ENCODE measurements at places on chromosomes 3 and 15.

DNA sequence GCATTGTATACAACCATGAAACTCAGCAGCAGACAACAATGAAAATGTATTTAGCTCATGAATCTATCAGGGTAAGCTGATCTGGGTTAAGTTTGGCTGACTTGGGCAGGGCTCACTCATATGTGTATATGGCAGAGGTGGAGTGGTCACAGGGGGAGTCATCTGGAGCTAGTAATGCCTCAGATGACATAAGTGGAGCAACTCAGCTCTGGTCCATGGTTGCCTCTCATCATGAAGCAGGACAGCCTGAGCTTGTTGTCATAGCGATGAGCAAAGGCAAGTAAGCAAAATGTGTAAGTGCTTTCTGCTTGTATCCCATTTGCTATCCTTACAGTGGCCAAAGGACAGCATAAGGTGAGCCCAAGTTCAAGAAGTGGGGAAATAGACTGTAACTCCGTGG, 64.5 kb downstream of the ALCAM start:
- DNase-seq: no peak

- DNase-seq: no peak
Observed at GRCh38 chr3:163664466-163664865, 1413.8 kb downstream of the SI start.

GRCh38 chr3:108177536-108177935, 44.7 kb downstream of the IFT57 start:
- no peak for DNase-seq

DNA sequence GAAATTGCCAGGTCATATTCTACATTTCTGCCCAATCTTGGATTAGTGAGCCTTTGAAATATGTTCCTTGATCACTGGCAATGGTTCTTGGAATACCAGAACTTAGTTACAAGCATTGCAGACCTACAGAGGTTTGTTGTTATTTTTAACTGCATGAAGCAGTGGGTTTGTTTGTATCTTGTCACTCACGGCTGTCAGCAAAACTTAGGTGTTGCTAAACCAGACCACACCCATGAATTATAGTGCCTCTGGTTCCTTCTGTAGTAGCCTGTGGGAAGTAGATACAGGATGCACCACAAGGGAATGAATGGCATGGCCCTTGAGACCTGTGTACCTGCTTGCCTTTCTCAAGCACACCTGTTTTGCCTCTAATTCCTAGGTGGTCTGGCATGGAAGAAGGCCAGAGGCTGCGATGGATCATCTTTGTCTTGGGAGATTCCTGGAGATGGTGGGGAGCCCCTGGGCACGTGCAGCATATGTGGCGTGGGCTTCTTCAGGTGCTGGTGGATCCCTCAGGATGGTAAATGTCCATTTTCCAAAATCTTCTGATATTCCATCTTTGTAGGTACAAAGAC, 138.8 kb downstream of the SNRPN start:
- no peak for DNase-seq

DNA sequence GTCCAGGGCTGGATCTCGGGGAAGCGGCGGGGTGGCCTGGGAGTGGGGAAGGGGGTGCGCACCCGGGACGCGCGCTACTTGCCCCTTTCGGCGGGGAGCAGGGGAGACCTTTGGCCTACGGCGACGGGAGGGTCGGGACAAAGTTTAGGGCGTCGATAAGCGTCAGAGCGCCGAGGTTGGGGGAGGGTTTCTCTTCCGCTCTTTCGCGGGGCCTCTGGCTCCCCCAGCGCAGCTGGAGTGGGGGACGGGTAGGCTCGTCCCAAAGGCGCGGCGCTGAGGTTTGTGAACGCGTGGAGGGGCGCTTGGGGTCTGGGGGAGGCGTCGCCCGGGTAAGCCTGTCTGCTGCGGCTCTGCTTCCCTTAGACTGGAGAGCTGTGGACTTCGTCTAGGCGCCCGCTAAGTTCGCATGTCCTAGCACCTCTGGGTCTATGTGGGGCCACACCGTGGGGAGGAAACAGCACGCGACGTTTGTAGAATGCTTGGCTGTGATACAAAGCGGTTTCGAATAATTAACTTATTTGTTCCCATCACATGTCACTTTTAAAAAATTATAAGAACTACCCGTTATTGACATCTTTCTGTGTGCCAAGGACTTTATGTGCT, 527 bp downstream of the B2M start:
- peak; percentile 22 for DNase-seq

- DNase-seq: no peak
Observed at GRCh38 chr15:78264304-78265136, at the start of gene DNAJA4. Gene DNAJA4, plus strand, starts transcription at chr15:78264562. Its CDS starts 202 bp downstream, at chr15:78264764.

DNA sequence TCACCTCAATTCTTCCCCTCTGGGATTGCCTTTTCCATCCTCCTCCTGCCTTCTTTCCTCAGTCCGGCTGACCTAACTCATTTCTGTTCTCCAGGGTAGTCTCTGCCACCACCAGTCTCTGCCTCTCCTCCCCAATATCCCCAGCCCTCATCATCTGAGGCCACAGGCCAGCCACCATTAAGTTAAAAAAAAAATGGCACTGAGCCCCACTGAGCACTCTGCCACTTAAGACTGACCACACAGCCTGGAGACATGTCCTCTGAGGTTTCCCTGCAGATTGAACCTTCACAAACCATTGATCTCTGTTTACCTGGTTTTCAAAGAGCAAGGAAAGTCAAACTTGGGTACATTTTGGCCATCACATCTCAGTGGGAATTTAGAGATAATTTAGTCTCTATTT, 13.6 kb downstream of the LRRC2 start:
- DNase-seq: no peak

DNA sequence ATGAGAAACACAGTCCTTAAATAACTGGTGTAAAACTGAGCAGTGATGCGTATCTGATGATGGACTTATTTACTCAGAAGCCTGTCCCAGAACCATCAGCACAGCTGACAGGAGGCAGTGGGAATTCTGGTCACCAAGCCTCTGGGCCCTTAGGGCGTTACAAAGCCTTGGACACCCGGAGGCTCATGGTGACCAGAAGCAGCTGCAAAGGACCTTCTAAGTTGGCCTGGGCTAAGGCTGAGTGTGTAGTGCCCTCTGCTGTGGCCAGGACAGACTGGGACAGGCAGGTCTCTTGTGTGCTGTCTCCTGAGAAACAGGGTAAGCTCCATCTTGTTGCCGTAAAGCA, 168.9 kb downstream of the ATP10A start:
- DNase-seq: no peak

GRCh38 chr15:88834211-88834812, 31.1 kb downstream of the ACAN start:
- peak; percentile 45 for DNase-seq

- no peak for DNase-seq
Observed at GRCh38 chr15:78982736-78983135, 37.9 kb upstream of the CTSH start.

- DNase-seq: peak; percentile 24
Observed at GRCh38 chr3:109224333-109224732, 87.8 kb downstream of the C3orf85 start.

- DNase-seq: no peak
Observed at GRCh38 chr3:187958432-187959003, 195.4 kb upstream of the LPP start.

GRCh38 chr15:71114066-71114680, 1.1 kb upstream of the THSD4 start:
- no peak for DNase-seq

DNA sequence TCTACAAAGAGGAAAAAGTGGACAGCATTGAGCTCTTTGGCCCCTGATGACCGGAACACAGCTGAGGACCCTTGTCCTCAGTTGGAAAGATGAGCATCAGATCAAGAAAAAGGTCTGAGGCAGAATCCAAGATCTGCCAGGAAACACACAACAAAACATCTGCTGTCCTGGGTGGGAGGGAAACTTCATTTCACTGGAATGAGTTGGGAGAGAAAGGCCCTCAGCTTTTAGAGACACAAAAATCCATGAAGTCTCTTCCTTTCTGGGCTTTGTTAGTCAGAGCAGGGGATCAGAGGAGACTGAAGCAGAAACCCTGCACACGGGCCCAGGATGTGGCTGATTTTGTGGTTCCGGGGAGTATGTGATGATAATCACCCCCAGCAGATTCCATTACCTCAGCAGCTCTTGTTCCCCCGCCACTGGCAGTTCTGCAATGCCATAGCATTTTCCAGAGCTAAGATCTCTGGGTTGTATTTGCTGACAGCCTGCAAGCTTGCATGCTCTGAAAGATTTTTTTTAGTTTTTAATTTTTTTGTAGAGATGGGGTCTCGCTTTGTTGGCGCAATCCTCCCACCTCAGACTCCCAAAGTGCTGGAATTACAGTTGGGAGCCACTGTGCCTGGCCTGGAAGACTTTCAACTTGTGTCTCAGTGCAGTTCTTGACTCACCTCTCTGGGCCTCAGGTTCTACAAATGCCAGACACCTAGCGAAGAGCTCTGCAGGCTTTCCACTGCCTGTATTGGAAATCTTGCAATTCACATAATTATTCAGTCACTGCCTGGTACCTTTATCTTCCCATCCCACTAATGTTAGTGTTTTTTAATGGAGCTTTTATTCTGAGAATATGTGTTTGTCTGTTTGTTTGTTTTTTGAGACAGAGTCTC, 5.8 kb upstream of the TATDN2 start:
- peak; percentile 84 for DNase-seq

DNA sequence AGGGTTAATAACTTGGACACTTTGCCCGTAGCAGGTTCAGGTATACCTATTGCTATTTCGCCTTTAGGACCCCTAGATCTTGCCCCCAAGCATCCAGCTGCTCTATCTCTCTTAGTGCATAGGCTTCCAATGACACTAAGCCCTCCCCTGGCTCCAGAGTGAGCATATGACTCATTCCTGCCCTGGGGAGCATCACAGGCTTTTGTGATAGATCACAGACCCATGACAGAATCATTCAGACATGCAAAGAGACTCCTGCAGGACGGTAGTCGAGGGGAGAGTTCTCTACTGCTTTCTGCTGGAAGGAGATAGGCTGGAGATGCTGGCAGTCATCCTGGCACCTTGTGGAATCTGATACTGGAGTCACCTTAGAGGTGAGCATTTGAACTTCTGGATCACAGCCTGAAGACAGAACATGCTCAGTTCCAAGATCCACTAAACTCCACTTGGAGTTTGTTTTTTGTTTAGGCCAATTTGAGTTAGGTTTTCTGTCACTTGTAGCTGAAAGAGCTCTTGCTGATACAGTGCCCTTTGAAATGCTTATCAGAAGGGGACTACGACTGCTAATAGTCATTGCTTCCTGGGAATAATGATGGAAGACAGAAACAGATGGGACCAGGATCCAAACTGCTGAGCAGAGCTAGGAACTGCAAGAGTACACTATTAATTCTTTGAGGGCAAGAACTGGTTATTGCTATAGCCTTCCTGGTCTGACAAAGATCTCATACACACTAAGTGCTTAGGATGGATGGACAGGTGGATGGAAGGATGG, 11.0 kb downstream of the LYSMD2 start:
- DNase-seq: peak; percentile 99

DNA sequence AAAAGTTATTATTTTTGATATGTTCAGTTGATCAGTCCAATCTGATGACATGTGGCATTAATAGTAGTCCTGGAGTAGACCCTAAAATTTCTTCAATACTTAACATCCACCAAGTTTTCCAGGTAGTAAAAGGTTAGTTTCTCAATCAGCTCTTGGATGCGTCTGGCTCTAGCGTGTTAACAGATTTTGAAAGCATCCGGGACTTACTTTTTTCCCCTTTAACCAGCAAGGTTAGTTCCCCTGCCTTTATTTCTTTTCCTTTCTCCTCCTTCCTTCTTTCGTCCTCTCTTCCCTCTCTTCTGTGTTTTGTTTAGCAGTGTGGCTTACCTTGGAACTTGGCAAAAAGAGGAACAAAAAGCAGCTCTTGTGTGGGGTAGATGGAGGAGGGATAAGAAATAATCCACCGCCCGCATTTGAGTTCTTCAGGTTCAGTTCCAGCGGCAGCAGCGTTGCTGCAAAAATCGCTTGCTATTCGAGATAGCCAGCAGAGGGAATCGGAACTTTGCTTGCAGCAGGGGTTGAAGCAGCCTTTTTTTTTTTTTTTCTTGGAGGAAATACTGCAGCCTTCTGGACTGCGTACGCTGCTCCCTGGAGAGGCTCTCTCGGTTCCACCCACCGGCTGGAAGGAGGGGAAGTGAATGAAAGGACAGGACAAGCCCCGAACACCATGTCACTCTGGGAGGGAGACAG, at the start of gene RBMS3:
TSS of gene RBMS3 (plus strand) at position 668 of the 690 bp plus-strand sequence.
- DNase-seq: peak; percentile 94

- no peak for DNase-seq
Observed at GRCh38 chr3:39170461-39170860, 17.1 kb upstream of the CSRNP1 start.

- no peak for DNase-seq
Observed at GRCh38 chr15:74995779-74996765, 709 bp downstream of the SCAMP5 start.

All from NCI-H226 (cell line).